ENCODE measurements at places on chromosomes 3 and 15.

DNA sequence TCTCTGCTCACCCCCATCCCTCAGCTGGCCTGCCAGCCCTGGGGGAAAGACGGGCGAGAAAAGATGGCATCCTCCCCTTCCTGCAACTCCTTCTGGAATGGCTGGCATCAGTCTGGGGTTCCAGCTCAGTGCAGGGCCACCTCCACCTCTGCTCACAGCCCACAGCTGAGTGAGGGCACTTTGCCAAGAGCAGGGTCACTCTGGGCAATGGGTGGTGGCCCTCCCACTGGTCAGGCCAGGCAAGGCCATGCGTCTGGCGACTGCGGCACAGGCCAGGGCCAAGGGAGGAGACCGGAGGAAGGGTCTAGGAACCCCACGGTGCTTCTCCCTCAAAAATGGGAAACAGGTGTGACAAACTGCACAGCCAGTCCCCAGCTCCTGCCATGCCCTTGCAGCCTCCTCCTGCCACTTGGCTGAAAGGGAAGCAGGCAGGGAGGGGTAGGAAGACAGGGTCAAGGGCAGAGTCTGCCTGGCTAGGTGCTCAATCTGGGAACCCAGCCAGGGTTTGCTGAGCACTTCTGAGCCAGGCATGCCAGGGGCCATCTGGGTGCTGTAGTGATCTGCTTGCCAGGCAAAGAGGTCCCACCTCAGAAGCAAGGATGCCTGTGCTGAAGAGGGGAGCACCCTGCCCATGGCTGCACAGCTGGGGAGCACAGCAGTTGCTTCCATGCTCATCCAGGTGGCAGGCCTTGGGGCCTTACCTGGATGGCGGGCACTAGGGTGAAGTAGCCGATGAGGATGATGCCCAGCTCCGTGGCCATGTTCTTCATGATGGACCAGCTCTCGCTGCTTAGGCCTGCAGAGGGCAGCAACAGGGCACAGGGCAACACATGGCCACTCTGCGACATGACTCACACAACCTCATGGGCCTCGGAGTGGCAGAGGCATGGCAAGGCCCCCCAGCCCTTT is 41.2 kb downstream of the PTPN23 start:
- H3K36me3 ChIP-seq = peaks cover 5% of the 10 kb centered on the region
- H3K27me3 ChIP-seq = no peaks in the 10 kb centered on the region
- peak overlapping the region; percentile 91 for H3K27ac ChIP-seq
- H3K4me1 ChIP-seq = peaks cover 15% of the 10 kb centered on the region

- peaks cover 23% of the 10 kb centered on the region for H3K27me3 ChIP-seq
- H3K4me3 ChIP-seq = no peak overlapping the region
- H3K4me1 ChIP-seq = peaks cover 28% of the 10 kb centered on the region
- peak; percentile 18 for DNase-seq
Measured at GRCh38 chr15:76149291-76149915, 89.6 kb downstream of the TMEM266 start.

GRCh38 chr15:96064351-96064756 is 266.1 kb upstream of the NR2F2 start:
- H3K4me1 ChIP-seq = no peaks in the 10 kb centered on the region
- peaks cover 29% of the 10 kb centered on the region for H3K27me3 ChIP-seq
- DNase-seq = no peak
- no peak overlapping the region for H3K27ac ChIP-seq

- no peak overlapping the region for H3K27ac ChIP-seq
- H3K36me3 ChIP-seq = no peaks in the 10 kb centered on the region
- H3K27me3 ChIP-seq = no peaks in the 10 kb centered on the region
- DNase-seq = no peak
- no peaks in the 10 kb centered on the region for H3K4me1 ChIP-seq
- H3K4me3 ChIP-seq = no peak overlapping the region
Measured at GRCh38 chr3:99425930-99426329, 212.5 kb upstream of the COL8A1 start.

Measured in natural killer cell treated with Interleukin-12 subunit alpha and Interleukin-12 subunit beta and Interleukin-15 and Interleukin-18, amount 100 ng/mL, for 72 hours (primary cell).